ENCODE measurements at places on chromosomes 12 and 14.

DNA sequence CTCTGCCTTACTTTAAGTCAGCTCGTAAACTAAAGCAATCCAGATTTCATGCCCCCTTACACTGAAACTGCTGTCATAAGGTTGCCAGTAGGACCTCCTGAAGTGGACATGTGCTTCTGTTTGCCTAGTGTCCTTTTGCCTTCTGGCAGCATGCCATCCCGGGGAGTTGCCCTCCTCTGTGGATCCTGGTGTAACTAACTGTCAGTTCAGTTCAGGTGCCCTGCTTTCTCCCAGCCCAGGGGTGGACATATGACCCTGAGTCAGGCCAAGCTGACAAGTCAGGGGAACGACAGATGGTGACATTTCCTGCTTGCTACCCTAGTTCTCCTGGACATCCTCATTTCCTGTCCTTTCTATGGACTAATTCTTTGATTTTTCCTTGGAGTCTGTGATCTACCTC is 25.6 kb downstream of the AKAP6 start:
- peak; percentile 24 for DNase-seq

DNA sequence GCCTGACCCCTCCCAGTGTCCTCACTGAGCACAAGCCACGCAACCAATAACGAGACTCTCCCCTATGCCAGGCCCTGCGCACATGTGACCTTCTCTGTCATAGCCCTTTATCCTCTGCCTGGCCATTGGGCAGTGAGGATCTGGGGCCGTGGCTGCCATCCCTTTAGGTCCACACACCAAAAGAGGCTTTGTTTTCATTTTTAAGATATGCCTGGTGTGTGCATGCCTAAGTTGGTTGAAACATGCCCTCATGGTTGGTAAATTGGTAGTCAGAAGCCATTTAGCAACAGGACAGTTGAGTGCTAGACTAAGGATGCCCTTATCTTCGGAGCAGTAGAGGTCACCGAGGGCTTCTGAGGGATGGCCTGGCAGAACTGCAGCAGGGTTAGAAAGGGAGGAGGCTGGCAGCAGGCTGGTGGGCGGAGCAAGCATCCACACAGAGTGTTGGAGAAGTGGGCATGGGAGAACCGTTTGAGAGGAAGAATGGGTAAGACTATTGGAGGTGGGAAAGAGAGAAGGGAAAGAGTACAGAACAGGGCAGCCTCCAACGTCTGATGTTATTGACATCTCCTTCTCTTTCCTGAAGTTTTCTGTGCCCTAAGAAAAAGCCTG is 75.1 kb downstream of the SLC24A4 start:
- DNase-seq, result no peak

DNA sequence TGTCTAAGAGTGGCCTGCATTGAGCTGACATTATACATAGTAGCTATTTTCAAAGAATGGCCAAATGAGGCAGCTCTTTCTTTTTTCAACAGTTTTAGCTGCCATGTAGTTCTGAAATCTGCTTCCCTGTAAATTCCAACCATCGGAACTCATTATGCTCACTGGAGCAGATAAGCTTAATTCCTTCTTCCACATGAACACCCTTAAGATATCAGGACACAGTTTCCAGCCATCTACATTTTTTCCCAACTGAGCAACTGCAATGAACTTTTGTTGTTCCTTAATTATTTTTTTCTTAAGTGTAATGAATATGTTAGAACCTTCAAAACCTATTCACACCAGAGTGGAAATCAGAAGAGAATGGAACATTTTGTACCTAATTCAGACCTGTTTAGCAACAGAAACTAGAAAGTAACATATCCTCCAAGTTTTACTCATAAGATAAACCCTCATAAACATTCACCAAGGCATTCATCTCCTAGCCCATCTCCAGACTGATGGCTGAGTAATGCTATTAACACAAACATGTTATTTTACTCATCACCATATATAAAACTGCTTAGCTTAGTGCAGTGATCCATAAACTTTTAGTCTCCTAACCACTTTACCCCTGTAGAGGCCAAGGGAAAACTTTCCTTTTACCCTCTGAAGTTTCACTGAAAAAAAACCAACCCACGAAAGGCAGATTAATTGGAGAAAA is 296.1 kb upstream of the SYT1 start:
- DNase-seq, result peak; percentile 65

DNA sequence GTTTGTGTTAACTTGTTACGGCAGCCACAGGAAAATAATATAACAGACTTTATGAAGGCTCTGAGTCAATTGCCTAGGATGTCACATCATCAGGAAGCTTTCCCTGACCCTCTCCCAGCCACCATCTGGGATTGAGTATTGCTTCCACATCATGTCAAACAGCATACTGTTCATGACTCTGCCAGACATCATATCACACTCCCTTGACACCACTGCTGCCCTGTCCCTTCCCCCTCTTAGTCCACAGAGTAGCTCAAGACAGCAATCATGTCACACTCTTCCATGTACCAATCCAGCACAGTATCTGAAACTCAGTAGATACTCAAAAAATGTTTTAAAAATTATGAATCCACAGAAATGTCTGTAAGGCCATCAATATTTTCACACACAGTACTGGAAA is 168.0 kb downstream of the PIK3C2G start:
- no peak for DNase-seq

- peak; percentile 17 for DNase-seq
Measured at GRCh38 chr12:111314953-111315539, 53.8 kb downstream of the PHETA1 start.

GRCh38 chr12:12819221-12819620 is 6.1 kb downstream of the DDX47 start:
- DNase-seq, result no peak

- DNase-seq, result no peak
Measured at GRCh38 chr12:122352394-122352793, 70.1 kb downstream of the CLIP1 start.

DNA sequence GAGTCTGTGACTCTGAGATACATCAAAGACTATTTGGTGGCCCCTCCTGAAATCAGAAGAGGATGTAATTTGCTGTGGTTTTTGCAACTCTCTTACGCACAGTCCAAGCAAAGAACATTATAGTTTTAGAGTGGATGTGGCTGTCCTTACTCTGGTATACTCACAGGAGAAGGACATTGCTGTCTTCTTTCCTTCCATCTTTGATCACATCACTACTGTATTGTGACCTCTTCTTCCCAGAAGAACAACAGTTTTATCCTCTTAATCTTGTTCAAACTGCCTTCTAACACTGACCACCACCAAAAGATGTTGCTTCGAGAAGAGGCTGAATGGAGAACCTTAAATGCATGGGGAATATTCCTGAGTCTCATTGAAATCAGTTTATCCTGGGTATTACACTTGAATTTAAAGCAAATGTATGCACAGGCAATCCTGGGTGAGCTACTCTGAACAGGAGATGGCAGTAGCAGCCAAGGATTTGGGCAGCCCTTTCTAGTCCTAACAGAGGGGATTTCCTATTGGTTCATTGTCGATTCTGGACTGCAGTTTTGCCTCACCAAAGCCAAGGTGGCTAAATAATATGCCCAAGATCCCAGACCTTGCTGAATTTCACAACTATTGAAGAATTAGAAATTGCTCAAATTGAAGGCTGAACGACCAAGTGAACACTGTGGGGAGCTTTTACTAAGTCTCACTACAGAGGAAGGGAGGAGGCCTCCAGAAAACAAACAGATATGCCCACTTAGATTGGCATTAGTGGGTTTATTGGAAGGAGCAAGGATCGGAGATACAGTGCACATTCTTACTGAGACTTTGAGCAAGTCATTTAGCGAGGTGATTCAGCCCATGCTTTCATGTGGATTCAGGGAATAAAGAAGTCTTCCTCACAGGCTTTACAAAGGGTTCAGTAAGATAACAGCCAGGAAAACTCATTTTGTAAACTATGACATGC is 282.8 kb downstream of the PAWR start:
- peak; percentile 83 for DNase-seq

DNA sequence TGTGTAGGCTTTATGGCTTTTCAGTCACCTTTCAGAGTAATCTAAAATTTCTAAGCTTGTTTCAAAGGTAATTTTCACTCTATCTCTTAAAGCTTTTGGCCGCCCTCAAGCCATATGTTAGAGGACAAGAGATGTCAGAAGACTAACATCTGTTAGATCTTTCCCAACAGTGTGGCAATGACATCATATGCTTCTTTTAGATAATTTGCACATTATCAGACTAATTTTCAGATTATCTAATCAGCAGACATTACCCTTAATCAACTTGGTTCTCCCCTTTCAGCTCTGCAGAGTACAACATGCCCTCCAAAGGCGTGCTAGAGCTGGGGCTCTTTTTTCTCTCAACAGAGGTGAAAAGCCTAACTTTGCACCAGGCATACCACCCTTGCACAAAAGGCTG is 207.1 kb downstream of the DPF3 start:
- DNase-seq, result no peak

DNA sequence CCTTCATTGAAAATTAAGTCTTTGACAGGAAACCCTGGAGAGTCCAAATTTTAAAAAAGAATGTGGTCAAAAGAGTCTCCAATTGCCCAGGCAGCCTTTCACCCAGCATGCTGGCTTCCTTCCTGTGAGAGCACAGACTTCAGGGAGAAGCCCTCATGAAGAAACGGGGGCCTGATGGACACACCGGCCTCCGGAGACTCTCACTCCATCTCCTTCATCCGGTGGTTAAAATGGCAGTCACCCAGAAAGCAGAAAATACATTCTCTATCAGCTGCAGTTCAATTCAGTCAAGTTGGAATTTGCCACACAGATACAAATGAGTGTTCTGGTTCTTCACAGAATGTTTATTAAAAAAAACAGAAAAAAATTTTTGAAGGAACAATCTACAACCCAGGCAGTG is 56.5 kb downstream of the CPM start:
- no peak for DNase-seq

- DNase-seq, result no peak
Measured at GRCh38 chr12:109009766-109010165, 11.1 kb downstream of the SVOP start.

GRCh38 chr14:90576981-90577660 is 180.3 kb downstream of the CALM1 start:
- no peak for DNase-seq

DNA sequence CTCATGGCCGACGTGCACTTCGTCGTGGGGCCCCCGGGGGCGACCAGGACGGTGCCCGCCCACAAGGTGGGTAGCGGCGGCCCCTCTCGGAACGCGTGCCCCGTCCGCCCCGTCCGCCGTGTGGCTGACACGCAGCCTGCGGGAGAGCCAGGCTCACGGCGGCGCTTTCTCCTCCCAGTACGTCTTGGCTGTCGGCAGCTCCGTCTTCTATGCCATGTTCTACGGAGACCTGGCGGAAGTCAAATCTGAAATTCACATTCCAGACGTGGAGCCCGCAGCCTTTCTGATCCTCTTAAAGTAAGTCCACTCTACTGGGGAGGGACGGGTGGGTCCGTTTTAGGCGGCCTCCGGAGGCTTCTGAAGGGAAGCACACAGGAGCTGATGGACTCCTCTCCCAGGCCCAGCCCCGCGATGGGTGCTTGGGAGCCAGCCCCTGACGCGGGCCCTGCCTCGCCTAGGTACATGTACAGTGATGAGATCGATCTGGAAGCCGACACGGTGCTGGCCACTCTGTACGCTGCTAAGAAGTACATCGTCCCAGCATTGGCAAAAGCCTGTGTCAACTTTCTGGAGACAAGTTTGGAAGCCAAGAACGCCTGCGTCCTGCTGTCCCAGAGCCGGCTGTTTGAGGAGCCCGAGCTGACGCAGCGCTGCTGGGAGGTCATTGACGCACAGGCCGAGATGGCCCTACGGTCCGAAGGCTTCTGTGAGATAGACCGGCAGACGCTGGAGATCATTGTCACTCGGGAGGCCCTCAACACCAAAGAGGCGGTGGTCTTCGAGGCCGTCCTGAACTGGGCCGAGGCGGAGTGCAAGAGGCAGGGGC is 1.1 kb downstream of the BTBD6 start:
- no peak for DNase-seq

- DNase-seq, result no peak
Measured at GRCh38 chr12:54220567-54220966, 31.8 kb upstream of the SMUG1 start.

- no peak for DNase-seq
Measured at GRCh38 chr12:78004249-78005093, 173.8 kb downstream of the NAV3 start.

GRCh38 chr12:123067654-123068053 is 83.2 kb downstream of the PITPNM2 start:
- DNase-seq, result no peak

- DNase-seq, result no peak
Measured at GRCh38 chr14:96989306-96989705, 192.1 kb downstream of the VRK1 start.

GRCh38 chr12:106178562-106178961 is 39.8 kb upstream of the NUAK1 start:
- no peak for DNase-seq

DNA sequence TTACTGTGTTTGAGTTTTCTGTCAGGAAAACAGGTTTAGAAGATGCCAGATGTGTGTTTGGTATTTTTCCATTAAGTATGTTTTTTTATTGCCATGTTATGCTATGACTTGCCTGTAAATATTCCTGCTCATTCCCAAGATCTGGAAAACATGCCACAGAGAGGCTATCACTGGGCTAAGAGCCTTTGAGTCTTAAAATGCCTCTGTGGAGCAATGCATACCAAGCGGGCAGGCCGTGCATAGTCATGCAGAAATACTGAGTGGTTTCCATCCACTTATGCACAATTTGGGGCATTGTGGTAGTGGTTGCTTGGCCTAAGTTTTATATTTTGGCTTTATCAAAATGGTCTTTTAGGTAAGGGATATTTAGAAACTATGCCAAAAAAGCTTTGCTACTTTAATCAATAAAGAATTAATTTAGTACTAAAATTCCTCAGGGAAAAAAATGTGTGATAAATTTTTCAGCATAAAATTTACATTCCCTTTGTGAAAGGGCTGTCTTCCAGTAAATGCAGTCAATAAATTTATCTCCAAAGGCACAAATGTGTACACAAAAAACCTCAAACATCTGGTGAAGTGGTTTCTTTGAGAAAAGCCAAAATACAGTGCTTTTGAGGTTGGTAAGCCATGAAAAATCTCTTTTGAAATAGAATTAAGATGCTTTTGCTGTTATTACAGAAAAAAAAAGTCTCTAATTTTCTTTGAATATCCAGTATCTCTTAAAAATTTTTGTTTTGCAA is 341.3 kb upstream of the FBXO33 start:
- no peak for DNase-seq

GRCh38 chr12:41606468-41607445 is 418.6 kb downstream of the PDZRN4 start:
- peak; percentile 46 for DNase-seq

DNA sequence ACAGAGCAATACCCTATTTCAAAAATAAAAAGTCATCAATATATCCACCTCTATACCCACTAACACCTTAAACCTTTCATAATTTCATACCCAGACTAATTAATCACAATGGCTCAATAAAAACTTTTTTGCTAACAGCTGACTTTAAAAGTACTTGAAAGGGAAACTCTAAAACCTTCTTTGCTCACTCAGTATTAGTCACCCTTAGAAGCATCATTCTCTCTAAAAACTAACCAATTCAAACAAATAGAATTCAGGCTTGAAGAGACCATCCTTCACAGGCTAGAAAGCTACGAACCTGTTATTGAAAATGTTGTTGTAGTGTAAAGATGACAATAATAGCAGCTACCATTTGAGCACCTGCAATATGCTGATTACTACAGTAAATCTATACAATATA is 37.2 kb downstream of the HECTD1 start:
- DNase-seq, result peak; percentile 37
